Posterior vena cava (tissue), 2 donors: ENCODE measurements at places on chromosomes 5 and 9. TPM values are rescaled to one million over a fixed set of nuclear protein-coding genes. Genes with fewer than 3 reads are reported as not detected.

PDCD1LG2 gene
- 4.2 TPM for total RNA-seq

GRCh38 chr5:123921193-123921592, 409.2 kb downstream of the CSNK1G3 start:
- DNase-seq = no peak

- no peak for DNase-seq
Observed at GRCh38 chr5:125311743-125312142, 565.3 kb upstream of the ZNF608 start.

IRX4 gene
- total RNA-seq = not detected

LHX6 gene
- total RNA-seq = 23.6 TPM

DNA sequence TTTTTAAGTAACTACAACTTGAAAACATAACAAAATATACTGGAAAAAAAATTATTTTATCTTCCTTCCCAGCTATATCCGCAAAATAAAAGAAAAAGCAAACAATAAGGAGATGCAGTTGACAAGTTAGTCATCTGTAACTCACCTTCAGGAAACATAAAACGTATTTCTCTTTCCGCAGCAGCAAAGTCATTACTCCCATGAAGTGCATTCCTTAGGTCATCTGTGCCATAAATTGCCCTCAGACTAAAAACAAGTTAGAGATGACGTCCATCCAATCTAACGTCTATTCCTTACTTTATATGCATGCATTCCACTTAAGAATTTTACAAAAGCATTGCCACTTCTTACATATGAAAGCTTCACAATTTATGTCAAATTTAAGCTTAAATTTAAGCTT, 10.9 kb downstream of the NME5 start:
- DNase-seq = no peak

DNA sequence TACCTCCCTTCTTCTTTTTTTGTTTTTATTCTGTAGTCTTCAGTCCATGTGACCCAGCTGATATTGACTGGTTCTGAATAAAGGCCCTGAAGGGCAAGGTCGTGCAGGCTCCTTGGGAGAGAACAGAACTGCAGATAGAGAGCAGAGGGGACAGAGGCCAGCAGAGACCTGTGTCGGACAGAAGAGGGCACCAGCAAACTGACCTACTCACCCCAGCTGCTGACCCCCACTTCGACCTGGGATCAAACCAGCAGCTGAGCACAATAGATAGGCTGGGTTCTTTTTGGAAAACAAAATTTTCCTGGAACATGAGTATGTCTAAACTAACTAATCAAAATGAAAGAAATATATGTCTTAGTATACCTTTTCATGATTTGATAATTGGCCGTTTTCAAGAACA, 695.1 kb downstream of the NR2F1-AS1 start:
- DNase-seq = no peak

DNA sequence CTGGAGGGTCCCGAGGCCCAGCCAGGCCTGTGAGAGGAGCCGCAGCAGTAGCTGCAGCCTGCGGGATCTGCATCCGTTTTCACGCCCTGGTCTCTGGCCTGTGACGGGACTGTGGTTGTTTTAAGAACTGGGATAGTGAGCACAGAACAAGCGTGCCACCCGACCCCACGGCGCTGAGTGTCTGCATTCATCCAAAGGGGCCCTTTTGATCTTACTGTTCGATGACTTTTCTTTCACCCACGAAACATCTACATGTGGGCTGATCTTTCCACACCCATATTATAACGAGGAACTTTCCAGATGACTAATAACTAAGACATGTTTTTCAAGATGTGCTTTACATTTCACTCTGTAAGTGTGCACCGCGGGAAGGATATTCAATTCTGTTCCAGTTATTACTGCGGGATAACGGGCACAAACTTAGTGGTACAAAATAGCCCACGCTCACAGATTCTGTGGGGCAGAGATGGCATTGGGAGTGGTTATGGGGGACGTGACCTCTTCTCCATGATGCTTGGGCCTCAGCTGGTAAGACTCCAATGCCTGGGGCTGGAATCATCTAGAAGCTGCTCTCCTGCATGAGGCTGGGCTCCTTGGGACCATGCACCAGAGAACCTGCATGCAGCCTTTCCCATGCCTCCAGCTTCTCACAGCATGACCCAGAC, 165.0 kb downstream of the SYK start:
- DNase-seq = no peak

- peak; percentile 38 for DNase-seq
Observed at GRCh38 chr5:944992-945685, 52.5 kb downstream of the TRIP13 start.
